ENCODE measurements at places on chromosomes 6 and 20.

DNA sequence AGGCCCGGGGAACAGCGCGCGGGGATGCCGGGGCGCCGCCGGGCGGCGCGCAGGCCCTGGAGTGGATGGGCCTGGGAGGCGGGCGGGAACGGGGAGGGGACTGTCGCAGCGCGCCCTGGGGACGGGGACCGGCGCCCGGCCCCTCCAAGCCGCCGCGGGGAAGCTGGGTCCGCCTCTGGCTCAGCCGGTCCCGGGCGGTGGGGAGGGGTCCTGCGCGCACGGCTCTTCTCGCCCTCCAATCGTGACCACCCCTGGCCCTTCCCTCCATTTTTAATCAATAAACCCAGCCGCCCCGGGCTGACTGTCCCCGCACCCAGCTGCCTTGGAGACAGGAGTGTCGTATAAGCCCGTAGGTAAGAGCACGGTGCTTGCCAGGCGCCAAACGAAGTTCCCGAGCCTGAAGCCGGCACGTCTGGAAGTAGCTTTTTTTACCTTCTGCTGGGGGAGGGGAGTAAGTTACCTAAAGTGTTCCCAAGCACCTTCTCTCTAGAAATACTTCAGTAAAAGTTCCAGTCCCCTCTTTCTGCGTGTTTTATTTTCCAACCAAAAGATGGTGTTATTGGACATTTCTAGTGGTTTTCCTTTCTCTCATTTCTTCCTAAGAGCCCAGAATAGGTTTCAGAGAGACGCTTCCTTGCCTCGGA lies 780 bp upstream of the TAF4 start:
- DNase-seq: peak; percentile 61

DNA sequence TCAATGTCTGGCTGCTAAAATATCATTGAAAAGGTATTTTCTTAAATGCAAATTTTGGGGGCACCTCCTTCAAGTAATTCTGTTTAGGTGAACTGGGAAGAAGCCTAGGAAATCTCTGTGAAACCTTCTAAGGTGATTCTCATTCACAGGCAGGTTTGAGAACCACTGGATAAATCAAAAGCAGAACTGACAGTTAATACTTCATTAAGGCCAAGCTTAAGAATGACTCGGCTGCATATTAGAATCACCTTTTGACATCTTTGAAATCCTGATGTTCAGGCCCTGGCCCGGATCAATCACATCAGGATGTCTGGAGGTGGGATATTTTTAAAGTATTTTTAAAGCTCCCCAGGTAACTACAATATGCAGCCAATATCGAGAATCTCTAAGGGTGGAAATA lies 50.6 kb downstream of the FKBP1C start:
- DNase-seq: no peak

DNA sequence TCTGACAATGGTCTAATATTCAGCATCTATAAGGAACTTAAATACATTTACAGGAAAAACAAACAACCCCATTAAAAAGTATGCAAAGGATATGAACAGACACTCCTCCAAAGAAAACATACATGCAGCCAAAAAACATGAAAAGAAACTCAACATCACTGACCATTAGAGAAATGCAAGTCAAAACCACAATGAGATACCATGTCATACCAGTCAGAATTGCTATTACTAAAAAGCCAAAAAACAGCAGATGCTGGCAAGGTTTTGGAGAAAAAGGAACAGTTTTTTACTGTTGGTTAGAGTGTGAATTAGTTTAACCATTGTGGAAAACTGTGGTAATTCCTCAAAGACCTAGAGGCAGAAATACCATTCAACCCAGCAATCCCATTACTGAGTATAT lies 339.0 kb upstream of the ADGRB3 start:
- no peak for DNase-seq

DNA sequence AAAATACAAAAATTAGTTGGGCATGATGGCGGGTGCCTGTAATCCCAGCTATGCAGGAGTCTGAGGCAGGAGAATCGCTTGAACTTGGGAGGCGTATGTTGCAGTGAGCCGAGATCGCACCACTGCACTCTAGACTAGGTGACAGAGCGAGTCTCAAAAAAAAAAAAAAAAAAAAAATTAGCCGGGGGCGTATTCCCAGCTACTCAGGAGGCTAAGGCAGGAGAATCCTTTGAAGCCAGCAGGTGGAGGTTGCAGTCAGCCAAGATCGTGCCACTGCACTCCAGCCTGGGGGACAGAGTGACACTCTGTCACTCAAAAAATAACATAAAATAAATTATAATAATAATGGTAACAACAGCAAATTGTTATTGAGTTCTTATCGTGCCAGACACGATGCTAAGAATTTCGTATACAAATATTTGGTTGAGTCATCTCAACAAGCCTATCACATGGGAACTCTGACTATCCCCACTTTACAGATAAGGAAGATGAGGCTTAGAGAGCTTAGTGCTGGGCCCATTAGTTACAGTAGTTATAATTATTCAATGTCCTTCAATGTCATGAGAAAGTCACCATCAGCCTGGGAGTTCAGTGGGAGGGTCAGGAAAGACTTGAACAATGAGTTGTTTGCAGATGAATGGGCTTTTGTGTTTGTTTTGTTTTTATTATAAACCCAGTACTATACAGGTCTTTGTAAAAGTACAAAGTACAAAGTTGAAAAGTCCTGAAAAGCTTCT lies 19.4 kb downstream of the C6orf15 start:
- DNase-seq: no peak

DNA sequence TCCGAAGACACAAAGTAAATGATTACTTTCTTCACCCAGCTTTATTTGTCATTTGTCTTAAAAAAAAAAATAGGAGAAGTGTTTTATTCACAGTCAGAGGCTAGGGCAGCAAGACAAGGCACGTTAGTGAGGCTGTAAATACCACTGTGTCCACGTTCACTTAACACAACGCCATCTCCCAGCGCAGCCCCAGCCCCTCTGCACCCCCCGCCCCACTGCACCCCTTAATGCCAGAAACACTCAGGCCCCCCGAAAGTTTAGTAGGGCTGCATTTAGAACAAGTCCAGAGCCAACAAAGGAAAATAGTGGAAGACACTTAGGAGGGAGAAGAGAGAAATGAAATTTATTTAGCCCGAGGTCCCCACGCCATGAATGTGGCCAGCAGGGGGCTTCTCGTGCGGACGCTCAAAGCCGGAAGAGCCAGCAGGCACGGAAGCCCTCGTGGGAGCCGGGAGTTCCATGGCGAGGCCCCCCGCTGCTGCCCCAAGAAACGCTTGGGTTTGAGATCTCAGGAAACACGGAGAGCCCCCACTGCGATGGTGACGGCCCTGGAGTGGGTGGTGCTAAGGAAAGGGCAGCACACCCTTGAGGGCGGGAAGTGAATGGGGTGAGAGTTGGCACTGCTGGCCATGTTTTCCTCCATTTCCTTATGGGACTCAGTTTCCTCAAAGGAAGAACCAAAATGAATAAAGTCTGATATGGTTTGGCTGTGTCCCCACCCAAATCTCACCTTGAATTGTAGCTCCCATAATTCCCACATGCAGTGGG lies 50.2 kb downstream of the IYD start:
- DNase-seq: peak; percentile 93

GRCh38 chr20:8940326-8940725 lies 128.6 kb upstream of the PLCB4 start:
- DNase-seq: no peak

DNA sequence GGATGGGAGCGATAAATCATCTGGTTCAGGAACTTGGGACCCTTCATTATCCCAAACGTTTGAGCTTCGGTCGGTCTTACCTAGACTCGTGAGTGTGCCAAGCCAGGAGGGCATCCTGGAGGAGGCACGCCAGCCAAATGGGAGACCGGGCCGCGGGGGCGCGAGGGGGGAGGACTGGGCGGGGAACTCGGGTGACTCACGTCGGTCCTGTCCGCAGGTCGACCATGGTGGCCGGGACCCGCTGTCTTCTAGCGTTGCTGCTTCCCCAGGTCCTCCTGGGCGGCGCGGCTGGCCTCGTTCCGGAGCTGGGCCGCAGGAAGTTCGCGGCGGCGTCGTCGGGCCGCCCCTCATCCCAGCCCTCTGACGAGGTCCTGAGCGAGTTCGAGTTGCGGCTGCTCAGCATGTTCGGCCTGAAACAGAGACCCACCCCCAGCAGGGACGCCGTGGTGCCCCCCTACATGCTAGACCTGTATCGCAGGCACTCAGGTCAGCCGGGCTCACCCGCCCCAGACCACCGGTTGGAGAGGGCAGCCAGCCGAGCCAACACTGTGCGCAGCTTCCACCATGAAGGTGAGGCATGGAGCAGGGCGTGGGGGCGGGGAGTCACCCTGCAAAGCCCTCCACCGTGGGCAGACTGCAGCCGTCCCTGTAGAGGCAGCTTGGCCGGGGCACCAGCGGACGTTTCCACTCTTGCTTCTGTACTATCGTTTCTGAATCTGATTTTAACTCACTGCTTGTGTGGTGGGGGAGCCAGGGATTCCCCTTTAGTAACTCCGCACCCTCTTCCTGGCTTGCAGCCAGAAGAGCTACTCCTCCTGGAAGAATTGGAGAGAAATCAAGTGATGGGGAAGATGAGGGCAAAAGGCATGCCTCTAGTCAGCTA lies 2.7 kb downstream of the BMP2 start:
- no peak for DNase-seq

DNA sequence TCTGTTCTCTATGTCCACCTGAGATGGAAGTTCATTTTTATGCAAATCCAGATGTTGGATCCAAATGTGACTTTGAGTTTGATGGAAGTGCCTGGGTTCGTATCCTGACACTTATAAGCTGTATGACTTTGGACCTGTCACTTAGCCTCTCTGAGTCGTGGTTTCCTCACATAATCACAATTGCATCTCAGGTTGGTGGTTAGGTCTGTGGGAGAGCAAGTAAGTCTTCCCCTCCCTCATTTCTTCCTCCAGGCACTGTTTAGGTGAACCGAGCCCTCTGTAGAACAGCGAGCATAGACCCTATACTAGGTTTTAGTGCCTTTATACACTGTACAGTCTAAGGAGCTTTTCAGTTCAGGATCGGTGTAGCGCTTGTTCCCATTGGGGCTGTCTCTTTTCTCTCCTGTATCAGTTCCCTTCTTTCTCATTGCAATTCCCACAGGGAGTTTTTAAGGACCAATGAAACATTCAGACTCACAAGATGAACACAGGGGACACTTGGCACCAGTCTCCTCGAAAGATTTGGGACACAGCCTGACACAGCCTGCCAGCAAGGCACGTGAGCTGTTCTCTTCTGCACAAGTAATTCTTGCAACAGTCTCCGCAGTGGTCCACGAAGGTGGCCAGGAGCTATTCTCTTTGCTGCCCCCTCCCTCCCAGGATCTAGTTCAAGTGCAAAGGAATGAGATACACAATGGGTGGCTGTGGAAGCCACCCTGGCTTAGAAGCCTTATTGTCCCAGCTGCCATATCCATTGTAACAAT lies 11.8 kb downstream of the TOX2 start:
- DNase-seq: peak; percentile 71

DNA sequence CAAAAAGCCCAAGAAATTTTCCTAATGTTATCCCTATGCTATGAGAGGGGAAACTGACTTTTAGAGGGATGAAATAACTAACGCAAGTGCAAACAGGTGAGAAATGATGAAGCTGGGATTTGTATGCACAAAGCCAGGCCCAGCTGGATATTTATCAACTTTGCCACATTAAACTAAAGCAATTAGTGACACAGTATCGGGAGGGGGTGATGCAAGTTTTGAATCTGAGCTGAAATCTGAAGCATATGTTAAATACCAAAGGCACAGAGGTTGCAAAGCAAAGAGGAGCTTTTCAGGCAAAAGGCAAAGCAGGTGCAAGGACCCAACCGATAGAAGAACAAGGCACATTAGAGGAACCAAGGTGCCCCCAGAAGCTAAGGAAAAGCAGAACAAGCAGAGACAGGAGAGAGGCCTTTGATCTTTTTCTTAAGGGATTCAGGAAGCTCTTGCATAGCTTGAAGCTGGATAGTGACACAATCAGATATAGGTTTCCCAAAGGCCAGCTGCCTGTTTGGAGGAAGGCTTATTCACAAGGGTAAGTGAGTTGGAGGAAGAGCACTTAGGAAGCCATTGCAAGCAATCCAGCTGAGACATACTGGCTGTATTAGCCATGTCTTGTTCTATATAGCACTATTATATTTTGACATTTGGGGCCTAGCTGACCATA lies 207.5 kb downstream of the HIVEP2 start:
- peak; percentile 9 for DNase-seq

DNA sequence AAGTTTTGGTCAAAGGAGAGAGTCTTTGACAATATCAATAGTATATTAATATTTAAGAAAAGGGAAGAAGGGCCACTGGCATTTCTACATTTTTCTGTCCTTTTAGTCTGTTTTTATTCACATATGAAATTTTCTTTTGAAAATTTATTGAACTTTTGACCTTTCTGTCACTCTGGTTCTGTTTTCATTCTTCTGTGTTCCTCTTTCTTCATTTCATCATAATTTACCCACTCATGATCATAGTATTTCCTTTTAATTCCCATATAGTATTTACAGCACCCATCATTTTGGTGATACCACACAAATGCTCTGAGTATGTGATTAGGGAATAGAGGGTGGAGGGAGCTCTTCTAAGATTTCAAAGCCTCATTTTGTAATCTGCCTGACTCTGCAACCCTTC lies 142.8 kb downstream of the GJA1 start:
- DNase-seq: no peak

DNA sequence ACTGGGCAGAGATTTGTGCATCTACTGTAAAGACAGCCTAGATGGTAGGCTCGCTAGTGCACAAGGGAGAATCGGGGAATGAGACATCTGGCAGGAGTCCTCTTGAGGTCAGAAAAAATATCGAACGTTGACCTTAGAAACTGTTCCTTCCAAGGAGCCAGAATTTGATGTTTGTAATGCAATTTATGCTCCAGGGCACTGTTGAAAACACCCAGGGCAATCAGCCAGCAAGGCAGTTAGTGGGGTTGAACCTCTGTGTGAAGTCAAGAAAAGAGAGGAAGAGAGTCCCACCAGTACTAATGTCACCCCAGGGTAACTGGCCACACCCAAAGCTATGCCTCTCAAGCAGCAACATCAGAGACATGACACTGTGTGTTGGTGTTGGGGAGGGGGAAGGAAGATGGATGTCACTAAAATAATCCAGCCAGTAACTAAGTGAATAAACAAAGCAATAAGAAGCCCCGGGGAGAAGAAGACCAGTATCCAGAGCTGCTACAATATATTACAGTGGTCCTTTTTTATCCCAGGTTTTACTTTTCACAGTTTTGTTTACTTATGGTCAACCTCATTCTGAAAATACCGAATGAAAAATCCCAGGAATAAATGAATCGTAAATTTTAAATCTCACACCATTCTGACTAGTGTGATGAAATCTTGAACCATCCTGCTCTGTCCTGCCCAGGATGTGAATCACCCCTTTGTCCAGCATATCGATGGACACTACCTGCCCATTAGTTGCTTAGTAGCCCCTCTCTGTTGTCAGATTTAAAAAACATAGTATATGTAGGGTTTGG lies 32.9 kb upstream of the PDE10A start:
- no peak for DNase-seq

DNA sequence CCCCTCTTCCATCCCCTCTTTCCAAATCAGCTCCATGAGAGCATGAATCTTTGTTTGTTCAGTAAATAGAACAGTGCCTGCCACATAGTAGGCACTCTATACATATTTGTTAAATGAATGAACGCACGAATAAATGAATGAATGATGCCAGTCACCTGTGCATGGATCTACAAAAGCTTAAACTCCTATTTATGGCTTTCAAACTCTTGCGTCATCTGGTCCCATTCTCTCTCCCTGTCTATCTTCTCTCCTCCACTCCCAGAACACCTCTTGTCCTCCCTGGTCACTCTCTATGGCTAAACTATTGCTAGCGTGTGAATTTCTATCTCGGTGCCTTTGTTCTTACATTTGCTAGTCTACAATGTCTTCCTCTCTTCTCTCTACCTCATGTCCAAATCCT lies 24.8 kb downstream of the SCGN start:
- DNase-seq: no peak

- DNase-seq: peak; percentile 56
These were observed 168.9 kb upstream of the CENPW start for GRCh38 chr6:126170978-126171382.

GRCh38 chr6:110410511-110410910 lies 4.9 kb downstream of the DDO start:
- no peak for DNase-seq
